ENCODE measurements at places on chromosomes 11 and 22. TPM values are rescaled to one million over a fixed set of nuclear protein-coding genes. Genes with fewer than 3 reads are reported as not detected.
A peak's percentile ranks its signal among the peaks of the same experiment; 100 is the strongest.

Gene CTSF
- total RNA-seq, result 106 TPM

Gene MOGAT2
- not detected for total RNA-seq

Gene C11orf87
- total RNA-seq, result not detected

Gene VEGFB
- total RNA-seq, result 146 TPM

Gene OR8D1
- not detected for total RNA-seq

Gene TPH1
- total RNA-seq, result 1.1 TPM

Gene SHISAL1
- 0.35 TPM for total RNA-seq

Gene FAT3
- total RNA-seq, result 2.4 TPM

- no peak overlapping the region for H3K27ac ChIP-seq
- DNase-seq, result no peak
- no peaks in the 10 kb centered on the region for H3K27me3 ChIP-seq
- H3K4me1 ChIP-seq, result peaks cover 3% of the 10 kb centered on the region
- H3K4me3 ChIP-seq, result no peak overlapping the region
Measured at GRCh38 chr22:21711851-21712250, 23.7 kb downstream of the YPEL1 start.

GRCh38 chr11:107139396-107139795 lies 121.1 kb upstream of the GUCY1A2 start:
- no peaks in the 10 kb centered on the region for H3K4me1 ChIP-seq
- no peak for DNase-seq
- no peak overlapping the region for H3K4me3 ChIP-seq
- no peaks in the 10 kb centered on the region for H3K36me3 ChIP-seq

- no peaks in the 10 kb centered on the region for H3K27me3 ChIP-seq
- no peaks in the 10 kb centered on the region for H3K4me1 ChIP-seq
- H3K27ac ChIP-seq, result no peak overlapping the region
- H3K36me3 ChIP-seq, result no peaks in the 10 kb centered on the region
- DNase-seq, result peak; percentile 71
Measured at GRCh38 chr11:36131721-36132397, 157.4 kb downstream of the COMMD9 start.

- no peak overlapping the region for H3K27ac ChIP-seq
- no peaks in the 10 kb centered on the region for H3K36me3 ChIP-seq
- H3K27me3 ChIP-seq, result no peaks in the 10 kb centered on the region
- no peak overlapping the region for H3K4me3 ChIP-seq
- peak; percentile 23 for DNase-seq
- H3K4me1 ChIP-seq, result no peaks in the 10 kb centered on the region
Measured at GRCh38 chr22:44394246-44395117, 81.7 kb upstream of the SHISAL1 start.

DNA sequence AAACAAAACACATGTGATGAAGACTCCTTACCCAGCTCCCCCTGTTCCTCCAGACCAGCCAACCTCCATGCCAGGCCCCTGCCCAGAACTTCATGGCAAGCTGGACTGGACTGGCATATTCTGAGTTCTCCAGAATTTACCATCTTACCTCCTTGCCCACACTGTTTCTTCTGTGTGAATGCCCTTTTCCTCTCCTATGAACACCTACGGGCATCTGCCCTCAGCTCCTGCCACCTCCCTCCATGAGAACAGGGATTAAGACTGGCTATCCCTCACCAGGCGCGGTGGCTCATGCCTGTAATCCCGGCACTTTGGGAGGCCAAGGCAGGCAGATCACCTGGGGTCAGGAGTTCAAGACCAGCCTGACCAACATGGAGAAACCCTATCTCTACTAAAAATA lies 6.4 kb upstream of the AIFM3 start:
- H3K4me3 ChIP-seq, result no peak overlapping the region
- no peak for DNase-seq
- no peaks in the 10 kb centered on the region for H3K36me3 ChIP-seq

DNA sequence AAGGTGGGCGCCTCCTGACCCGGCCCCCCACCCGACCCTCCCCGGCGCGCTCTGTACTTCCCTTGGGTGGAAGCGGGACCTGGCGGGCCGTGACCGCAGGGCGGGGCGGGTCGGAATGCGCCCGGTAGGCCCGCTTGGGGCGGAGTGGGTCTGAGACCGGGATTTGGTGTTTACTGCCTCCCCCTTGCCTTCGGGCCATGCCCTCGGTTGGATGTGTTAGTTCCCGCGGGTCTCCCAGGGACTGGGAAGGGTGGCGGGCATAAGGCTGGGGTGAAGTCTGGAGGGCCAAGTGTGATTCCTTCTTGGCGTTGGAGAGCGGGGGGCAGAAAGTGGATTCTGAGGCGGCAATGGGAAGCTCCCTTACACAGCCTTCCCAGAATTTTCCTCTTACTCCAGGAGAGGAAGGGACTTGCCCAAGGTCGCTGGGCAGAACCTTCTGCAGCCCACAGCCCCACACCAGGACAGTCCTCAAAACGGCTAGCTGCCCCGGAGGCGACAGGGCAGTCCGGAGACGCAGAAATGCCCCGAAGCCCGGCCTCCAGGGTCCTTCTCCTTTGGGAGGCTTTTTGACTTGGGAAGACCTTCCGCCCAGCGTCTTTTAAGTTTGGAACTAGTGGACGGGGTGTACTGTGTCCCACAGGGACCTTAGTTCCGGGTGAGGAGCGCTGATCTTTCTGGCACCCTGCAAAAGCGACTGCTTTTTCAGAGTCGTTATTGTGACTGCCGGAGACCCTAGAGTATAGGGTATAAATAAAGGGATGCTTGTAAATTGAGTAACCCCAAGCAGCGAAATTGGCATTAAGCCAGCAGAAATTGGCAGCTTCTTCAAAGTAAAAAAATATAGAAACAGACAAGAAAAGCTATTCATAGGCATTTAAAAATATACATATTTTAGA lies 647 bp downstream of the SWAP70 start:
- no peaks in the 10 kb centered on the region for H3K27me3 ChIP-seq
- peak overlapping the region; percentile 49 for H3K27ac ChIP-seq
- peak overlapping the region; percentile 76 for H3K4me3 ChIP-seq
- H3K4me1 ChIP-seq, result peaks cover 1% of the 10 kb centered on the region
- DNase-seq, result peak; percentile 31

- no peak within 1 kb of the TSS for H3K27ac ChIP-seq
- H3K36me3 ChIP-seq, result no peaks in the 10 kb centered on the region
- H3K4me1 ChIP-seq, result peaks cover 2% of the 10 kb centered on the region
Measured at GRCh38 chr11:75768112-75768908, at the start of gene DGAT2. Gene DGAT2 (plus strand): TSS chr11:75768778. CDS start chr11:75768992, 214 bp downstream.

DNA sequence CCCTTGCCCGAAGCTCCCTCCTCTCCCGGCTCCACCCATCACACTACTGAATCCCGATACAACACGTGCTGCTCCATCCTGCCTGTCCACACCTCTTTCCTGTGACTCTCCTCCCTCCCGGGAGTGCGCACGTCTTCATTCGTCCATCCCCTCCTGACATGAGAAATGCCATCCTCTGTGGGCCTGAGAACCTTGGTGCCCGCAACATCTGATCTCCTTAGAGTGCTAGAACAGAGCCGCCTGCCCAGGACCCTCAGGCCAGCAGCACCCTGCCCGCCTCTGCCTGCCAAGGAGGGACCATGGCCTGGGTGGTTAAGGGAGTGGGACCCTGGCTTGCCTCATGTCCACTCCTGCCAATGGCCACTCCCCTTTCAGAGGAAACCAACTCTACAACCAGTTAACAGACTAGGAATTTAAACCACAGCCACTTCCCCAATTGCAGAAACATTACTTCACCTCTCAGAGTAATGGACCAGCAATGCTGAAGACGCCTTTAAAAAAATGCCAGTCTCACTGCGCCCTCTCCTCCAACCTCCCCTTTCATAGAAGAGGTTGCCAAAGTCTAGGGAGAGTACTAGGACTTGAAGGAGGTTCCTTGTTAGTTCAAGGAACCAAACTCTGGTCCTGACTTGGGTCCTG lies 466.3 kb downstream of the OPCML start:
- no peaks in the 10 kb centered on the region for H3K36me3 ChIP-seq
- H3K4me1 ChIP-seq, result no peaks in the 10 kb centered on the region
- H3K27ac ChIP-seq, result no peak overlapping the region
- H3K27me3 ChIP-seq, result no peaks in the 10 kb centered on the region

DNA sequence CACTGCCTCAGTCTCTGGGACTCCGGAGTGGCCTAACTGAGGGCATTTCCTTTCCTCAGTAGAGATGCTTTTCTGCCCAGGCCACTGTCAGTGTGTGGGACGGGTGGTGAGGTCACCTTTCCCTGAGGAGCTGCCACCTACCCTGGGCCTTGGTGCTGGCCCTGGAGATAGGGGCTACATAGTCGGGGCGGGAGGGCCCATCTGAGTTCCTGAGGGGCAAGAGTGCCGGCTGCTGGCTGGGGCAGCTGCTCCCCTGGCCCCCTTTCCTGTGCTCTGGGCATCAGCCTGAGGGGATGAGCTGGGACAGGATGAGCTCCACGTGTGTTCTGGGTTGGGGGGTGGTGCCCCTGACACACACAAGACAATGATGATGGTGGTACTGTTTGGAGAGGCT lies 5.4 kb downstream of the KCNC1 start:
- H3K4me3 ChIP-seq, result no peak overlapping the region
- no peak overlapping the region for H3K27ac ChIP-seq
- peaks cover 2% of the 10 kb centered on the region for H3K4me1 ChIP-seq
- H3K27me3 ChIP-seq, result no peaks in the 10 kb centered on the region

DNA sequence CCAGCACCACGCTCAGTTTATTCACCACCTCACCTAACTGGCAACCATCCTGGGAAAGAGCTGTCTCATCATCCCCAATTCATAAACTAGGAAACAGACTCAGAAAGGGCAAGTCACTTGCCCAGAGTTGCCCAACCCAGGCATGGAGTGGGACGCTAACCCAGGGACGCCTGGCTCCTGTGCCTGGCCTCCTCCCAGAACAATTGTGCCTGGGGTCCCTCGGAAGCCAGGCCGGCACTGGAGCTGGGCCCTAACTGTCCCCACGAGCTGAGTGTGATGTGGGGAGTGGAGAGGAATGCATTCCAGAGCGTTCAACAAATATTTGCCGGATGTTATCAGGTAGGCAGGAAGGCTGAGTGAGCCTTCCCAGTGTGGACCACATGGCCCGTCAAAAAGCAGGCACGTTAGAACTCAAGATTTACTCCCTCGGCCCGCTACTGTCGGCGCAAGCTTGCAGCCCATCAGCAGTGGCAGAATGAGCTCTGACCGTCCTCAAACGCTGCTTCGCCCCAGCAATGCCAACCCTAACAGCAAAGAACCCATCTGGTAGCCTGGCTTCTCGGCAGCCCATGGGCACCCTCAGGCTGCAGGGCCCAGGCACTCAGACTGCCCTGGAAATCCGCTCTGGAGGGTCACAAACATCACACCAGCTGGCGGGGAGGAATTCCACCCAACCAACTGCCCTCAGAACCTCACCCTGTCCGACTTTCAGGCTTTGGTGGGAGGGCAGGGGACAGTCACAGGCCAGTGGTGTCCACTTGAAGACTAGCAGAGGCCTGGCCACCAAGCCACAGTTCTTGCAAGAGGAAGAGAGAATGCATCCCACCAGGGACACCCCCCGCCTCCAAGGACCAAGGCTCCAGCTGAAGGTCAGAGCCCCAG lies 35.6 kb downstream of the MYH9 start:
- H3K27ac ChIP-seq, result peak overlapping the region; percentile 43
- no peak overlapping the region for H3K4me3 ChIP-seq
- no peaks in the 10 kb centered on the region for H3K36me3 ChIP-seq

GRCh38 chr11:32466279-32466915 lies 31.1 kb upstream of the WT1 start:
- no peak for DNase-seq
- H3K36me3 ChIP-seq, result no peaks in the 10 kb centered on the region
- no peak overlapping the region for H3K4me3 ChIP-seq
- peaks cover 3% of the 10 kb centered on the region for H3K4me1 ChIP-seq
- no peaks in the 10 kb centered on the region for H3K27me3 ChIP-seq
- H3K27ac ChIP-seq, result no peak overlapping the region

DNA sequence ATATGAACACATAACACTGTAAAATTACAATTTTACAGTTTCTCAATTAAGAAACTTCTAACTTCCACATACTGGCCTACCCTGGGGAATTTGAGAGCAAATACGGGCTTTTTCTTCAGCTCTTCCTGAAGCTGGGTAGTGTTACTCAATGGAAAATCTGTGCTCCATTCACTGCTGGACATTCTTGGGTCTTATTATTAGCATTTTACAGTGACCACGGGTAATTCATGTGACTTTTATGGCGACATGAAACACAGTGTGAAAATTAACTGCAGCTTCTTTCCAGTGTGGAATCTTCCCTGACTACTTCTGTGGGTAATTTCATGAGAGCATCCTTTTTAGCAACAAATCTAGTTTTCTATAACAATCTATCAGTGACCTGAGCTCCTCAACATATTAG lies 423.7 kb upstream of the ANO5 start:
- H3K4me1 ChIP-seq, result no peaks in the 10 kb centered on the region
- no peak overlapping the region for H3K4me3 ChIP-seq
- H3K27me3 ChIP-seq, result no peaks in the 10 kb centered on the region
- DNase-seq, result no peak

- no peak overlapping the region for H3K4me3 ChIP-seq
- H3K27me3 ChIP-seq, result no peaks in the 10 kb centered on the region
- no peaks in the 10 kb centered on the region for H3K36me3 ChIP-seq
- no peak overlapping the region for H3K27ac ChIP-seq
- peaks cover 3% of the 10 kb centered on the region for H3K4me1 ChIP-seq
Measured at GRCh38 chr11:76215941-76216340, 9.6 kb upstream of the WNT11 start.

All from ovary (tissue), 10 donors.